ENCODE measurements at places on chromosomes 11 and 22.

DNA sequence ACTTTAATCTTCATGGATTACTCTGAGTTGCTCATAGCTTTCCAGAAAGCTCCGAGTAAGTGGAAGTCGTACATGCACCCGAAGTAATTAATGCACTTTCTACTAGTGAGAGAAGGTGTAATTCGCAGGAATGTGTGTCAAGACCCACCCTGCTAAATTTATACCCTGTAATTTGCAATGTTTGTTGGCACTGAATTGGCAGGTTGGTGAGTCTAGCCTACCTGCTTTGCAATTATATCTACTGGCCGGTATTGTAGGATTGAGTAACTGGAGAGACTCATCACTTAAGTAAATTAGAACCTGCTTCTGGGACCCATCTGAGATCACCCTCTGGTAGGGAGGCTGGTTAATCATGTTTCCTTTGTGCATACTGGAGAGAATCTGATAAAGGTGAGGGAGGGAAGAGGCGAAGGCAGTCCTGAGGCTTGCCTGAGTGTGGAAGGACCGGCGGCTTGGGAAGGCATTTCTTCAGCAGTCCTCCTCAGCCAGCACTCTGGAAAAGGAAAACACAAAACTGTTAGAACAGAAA, 63.3 kb downstream of the LDLRAD3 start:
- no peak for DNase-seq

- DNase-seq, result no peak
Observed at GRCh38 chr22:47695176-47695575, 932.7 kb downstream of the TBC1D22A start.

- no peak for DNase-seq
Observed at GRCh38 chr11:1878137-1879031, 13.3 kb downstream of the PRR33 start.

DNA sequence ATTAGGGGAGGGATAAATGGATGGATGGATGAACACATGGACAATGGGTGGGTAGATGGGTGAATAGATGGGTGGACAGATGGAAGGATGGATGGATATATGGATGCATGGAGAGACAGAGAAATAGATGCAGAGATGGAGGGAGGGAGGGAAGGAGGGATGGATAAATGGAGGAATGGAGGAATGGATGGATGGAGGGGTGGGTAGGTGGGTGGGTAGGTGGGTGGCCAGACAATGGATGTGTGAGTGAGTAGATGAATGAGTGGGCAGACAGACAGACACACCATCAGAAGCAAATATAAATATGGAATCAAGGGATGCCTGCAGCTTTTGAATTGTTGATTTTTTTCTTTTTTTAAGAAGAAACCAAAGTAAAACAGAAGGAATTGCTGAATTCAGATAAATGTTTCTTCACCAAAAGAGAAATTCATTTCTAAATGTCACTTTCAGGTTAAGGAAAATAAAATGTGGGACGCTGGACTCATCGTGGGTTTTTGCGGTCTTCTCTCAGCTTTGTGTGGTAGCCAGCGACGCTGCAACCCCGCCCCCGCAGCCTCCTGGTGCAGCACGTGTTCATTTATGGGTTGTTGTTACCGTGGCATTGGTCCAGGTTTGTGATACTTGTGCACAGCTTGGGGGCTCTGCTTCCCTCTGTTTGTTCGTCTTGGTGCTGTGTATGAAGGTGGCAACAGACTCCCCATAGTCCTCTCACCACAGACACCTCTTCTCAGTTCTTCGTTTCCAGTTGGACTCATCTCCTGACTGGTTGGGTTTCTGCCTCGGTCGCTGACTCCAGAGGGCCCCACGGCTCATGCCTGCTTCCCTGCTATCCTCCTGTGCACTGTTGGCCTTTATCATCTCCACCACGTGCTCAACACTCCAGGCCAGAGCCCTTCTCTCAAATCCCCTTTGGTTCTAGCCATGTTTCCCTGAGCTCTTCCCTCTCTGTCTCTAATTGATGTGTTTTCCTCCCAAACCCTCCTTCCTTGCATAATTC, 76.4 kb downstream of the CDKN1C start:
- no peak for DNase-seq

GRCh38 chr11:118180300-118180703, 3.9 kb upstream of the SCN2B start:
- DNase-seq, result no peak
